ENCODE measurements at places on chromosomes 7 and 10. TPM values are rescaled to one million over a fixed set of nuclear protein-coding genes. Genes with fewer than 3 reads are reported as not detected.

GRCh38 chr7:155920068-155920461, 107.8 kb upstream of the SHH start:
- no peak overlapping the region for H3K27ac ChIP-seq
- H3K27me3 ChIP-seq = no peaks in the 10 kb centered on the region
- peaks cover 16% of the 10 kb centered on the region for H3K4me1 ChIP-seq
- no peak for DNase-seq

Gene SERPINE1
- total RNA-seq = 1,441 TPM

DNA sequence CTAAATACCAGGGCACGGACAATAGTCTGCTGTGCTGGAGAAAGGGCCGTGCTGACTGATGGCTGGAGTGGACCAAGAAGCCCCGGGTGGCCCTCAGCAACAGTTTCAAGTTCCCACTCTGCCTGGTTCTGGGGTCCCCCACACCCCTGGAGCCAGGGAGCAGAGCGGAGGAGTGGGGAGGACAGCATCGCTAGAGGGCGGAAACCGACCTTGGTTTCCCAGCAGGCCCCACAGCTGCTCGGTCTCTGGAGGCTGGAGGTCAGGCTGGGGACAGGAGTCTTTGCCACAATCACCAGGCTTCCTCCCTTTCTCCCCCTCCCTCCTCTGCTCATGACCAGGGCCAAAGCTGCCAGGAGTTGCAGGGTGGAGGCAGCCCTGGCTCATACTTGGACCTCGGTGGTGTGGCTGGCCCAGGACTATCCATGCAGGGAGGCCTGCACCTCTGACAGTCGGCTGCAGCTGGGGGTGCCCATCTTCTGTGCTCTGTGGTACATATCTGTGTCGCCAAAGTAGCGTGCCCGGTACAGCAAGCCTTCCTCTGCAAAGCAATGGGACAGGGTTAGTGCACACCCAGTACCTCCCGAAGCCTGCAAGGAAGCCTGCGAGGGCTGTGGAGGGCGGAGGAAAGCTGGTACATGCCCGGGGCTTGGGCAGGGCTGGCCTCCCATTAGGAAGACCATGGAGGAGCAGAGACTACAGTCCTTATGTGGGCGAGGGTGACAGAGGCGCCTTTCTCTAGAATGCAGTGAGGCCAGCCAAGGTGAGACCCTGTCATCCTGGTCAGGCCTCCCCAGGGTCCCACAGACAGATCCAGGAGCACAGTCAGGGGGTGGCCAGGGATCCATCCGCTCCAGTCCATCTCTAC, 19.1 kb downstream of the DNAJB12 start:
- no peaks in the 10 kb centered on the region for H3K27me3 ChIP-seq
- no peak for DNase-seq
- H3K27ac ChIP-seq = no peak overlapping the region
- H3K36me3 ChIP-seq = peaks cover 40% of the 10 kb centered on the region
- peaks cover 22% of the 10 kb centered on the region for H3K4me1 ChIP-seq

- no peaks in the 10 kb centered on the region for H3K27me3 ChIP-seq
- DNase-seq = peak; percentile 83
- no peak overlapping the region for H3K4me3 ChIP-seq
- no peaks in the 10 kb centered on the region for H3K36me3 ChIP-seq
Measured at GRCh38 chr10:3805201-3805790, 20.3 kb upstream of the KLF6 start.

Gene CEP55
- 30.8 TPM for total RNA-seq

- H3K4me1 ChIP-seq = peaks cover 6% of the 10 kb centered on the region
- no peaks in the 10 kb centered on the region for H3K36me3 ChIP-seq
- no peak overlapping the region for H3K4me3 ChIP-seq
- no peaks in the 10 kb centered on the region for H3K27me3 ChIP-seq
- DNase-seq = peak; percentile 82
- no peak overlapping the region for H3K27ac ChIP-seq
Measured at GRCh38 chr10:74194545-74194944, 43.5 kb downstream of the ADK start.

- DNase-seq = no peak
- no peaks in the 10 kb centered on the region for H3K36me3 ChIP-seq
- H3K4me3 ChIP-seq = no peak overlapping the region
- H3K4me1 ChIP-seq = no peaks in the 10 kb centered on the region
- H3K27ac ChIP-seq = no peak overlapping the region
Measured at GRCh38 chr7:36969376-36969775, 245.1 kb upstream of the AOAH start.

Gene TMEM229A
- total RNA-seq = not detected

Gene NANOS1
- under 0.01 TPM for total RNA-seq

DNA sequence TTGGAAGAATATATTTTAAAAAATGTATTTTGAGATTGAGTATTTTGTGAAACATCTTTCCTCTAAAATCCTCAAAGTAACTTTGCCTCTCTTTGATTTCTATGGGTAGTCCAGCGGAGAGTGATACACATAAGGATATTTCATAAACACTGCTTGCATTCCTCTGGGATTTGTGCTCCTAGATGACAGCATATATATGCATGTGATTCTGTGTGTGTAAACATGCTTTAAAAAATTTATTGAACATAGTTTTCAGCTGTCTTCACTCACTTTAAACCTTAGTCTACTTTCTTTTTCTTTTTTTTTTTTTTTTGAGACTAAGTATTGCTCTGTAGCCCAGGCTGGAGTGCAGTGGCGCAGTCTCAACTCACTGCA, 84.6 kb downstream of the KAT6B start:
- no peaks in the 10 kb centered on the region for H3K36me3 ChIP-seq
- H3K27ac ChIP-seq = peak overlapping the region; percentile 94
- no peak overlapping the region for H3K4me3 ChIP-seq
- no peaks in the 10 kb centered on the region for H3K27me3 ChIP-seq
- peak; percentile 84 for DNase-seq

Gene PSTK
- total RNA-seq = 4.1 TPM

Gene MBL2
- not detected for total RNA-seq

DNA sequence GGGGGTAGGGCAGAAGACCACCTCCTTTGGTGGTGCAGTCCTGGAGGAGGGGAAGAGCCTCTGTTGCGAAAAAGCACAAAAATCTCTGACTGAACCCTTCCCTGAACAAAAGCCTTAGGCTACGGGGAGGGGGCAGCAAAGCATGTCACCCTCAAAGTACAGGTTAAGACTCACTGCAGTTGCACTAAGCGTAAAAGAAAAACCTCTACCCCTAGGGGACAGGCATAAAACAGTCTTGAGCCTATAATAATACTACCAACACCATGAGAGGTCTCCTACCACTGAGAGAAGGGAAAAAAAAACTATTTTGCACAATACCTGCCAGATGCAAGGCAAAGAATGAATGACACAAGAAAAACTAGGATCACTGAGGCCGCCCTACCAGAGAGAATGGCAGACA, 17.3 kb downstream of the TNPO3 start:
- no peak overlapping the region for H3K4me3 ChIP-seq
- no peak for DNase-seq
- H3K27me3 ChIP-seq = no peaks in the 10 kb centered on the region
- H3K36me3 ChIP-seq = peaks cover 14% of the 10 kb centered on the region
- H3K4me1 ChIP-seq = 0 out of 2 replicates have a peak, but pooled peaks cover 1% of the 10 kb centered on the region

Gene FKBP14
- total RNA-seq = 45.0 TPM

GRCh38 chr7:15546272-15546792, 15.5 kb downstream of the AGMO start:
- no peaks in the 10 kb centered on the region for H3K4me1 ChIP-seq
- DNase-seq = no peak
- H3K27ac ChIP-seq = no peak overlapping the region
- no peak overlapping the region for H3K4me3 ChIP-seq

GRCh38 chr7:1873857-1874589, 203.9 kb downstream of the ELFN1 start:
- DNase-seq = no peak
- H3K27me3 ChIP-seq = no peaks in the 10 kb centered on the region
- H3K27ac ChIP-seq = no peak overlapping the region

DNA sequence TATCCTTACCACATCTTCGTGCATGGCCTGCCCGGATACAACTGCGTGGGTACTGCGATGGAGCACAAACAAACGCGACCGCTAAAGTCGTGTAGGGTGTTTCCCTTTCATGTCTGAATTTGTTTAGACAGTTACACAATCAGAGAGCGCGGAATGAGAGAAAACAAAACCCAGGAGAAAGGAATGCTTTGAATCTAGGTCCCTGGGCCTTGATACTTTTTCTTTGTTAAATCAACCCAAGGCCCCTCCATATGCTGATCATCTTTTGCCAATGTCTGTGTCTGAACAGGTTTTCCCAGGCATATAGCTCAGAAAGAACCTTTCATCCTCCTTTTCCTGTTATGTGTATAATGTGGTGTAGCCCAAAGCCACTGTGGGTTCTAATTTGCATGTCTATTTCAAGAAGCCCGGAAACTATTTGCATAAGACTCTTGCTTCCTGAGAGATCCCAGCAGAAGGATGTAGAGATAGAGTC, 145.8 kb downstream of the FRMD4A start:
- H3K4me1 ChIP-seq = peaks cover 2% of the 10 kb centered on the region
- no peak overlapping the region for H3K4me3 ChIP-seq
- H3K27ac ChIP-seq = no peak overlapping the region
- H3K27me3 ChIP-seq = peaks cover 32% of the 10 kb centered on the region
- no peaks in the 10 kb centered on the region for H3K36me3 ChIP-seq

GRCh38 chr7:16975712-16976111, 93.9 kb upstream of the AGR3 start:
- H3K4me1 ChIP-seq = peaks cover 6% of the 10 kb centered on the region
- DNase-seq = no peak
- H3K27ac ChIP-seq = no peak overlapping the region
- H3K27me3 ChIP-seq = no peaks in the 10 kb centered on the region
- H3K4me3 ChIP-seq = no peak overlapping the region

Gene ZNF518A
- 7.9 TPM for total RNA-seq

Data from IMR-90 (cell line).